Fibroblast of skin of right quadriceps (primary cell): ENCODE measurements at places on chromosomes 6 and 20.
A peak's percentile ranks its signal among the peaks of the same experiment; 100 is the strongest.

GRCh38 chr6:130575971-130576370 lies 210.2 kb downstream of the TMEM200A start:
- no peak for DNase-seq

GRCh38 chr20:35171753-35172433 lies at the start of gene PROCR:
Gene PROCR, plus strand, starts transcription at chr20:35172072. Its CDS starts 83 bp downstream, at chr20:35172155.
- DNase-seq: peak; percentile 89

DNA sequence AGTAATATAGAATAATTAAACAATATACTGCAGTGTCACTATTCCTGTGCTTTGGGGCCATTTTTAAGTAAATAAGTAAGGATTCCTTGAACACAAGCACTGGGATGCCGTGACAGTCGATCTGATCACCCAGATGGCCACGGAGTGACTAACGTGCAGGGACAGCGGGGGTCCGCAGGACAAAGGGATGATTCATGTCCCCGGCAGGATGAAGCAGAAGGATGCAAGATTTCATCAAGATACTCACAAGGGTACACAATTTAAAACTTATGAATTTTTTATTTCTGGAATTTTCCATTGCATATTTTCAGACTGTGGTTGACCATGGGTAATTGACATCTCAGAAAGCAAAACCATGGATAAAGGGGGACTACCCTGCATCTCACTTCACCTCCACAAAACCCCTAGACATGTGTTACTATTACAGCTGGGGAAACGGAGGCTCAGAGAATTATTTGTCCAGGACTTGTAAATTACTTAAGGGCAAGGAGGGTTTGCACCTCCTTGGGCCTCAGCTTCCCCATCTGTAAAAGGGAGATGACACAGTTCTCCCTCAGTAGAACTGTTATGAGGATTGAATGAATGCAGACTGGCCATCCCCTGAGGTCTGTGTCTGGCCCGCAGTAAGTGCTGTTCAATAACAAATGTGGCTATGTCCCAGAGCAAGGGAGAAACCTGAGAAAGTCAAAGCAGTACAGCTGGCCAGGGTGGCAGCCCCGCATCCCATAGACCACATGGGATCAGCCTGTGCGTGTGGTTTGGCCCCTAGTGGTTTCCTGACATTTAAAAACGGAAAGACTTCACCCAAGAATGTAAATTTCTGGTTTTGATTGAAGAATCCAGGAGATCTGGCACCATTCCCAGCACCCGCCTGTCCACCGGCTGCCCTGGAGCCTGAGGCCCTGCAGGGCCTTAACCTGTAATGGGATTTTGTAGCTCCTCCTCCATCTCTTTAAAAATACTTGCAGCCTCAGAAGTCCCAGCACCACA lies 235.5 kb downstream of the BMP7 start:
- peak; percentile 90 for DNase-seq

GRCh38 chr6:75579951-75580350 lies 21.7 kb upstream of the SENP6 start:
- DNase-seq: peak; percentile 24

- no peak for DNase-seq
Measured at GRCh38 chr20:19741924-19742323, 16.1 kb upstream of the RIN2 start.

GRCh38 chr6:65064844-65065243 lies 642.2 kb downstream of the EYS start:
- DNase-seq: no peak

DNA sequence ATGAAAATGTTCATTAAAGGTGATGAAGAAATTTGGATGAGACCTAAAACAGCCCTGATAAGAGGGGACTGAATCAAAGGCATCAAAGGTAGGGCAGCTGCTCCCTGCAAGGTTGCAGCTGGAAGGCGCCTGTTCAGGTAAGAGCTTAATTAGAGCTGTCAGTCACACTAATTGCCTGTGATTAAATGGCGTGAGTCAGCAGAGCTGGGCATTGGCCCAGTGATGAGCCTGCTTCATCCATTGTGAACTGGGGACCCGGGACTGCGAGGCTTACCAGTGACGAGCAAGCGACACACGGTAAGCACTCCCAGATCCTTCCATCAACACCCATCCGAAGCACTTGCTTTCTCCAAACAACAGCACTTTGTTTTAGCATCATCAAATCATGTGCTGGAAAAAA lies 621.5 kb upstream of the CDH4 start:
- no peak for DNase-seq

GRCh38 chr6:55562318-55562717 lies 16.7 kb downstream of the HMGCLL1 start:
- DNase-seq: no peak

GRCh38 chr6:3455569-3456394 lies 1.1 kb downstream of the SLC22A23 start:
- DNase-seq: no peak

GRCh38 chr6:37802810-37803209 lies 16.7 kb upstream of the ZFAND3 start:
- no peak for DNase-seq

DNA sequence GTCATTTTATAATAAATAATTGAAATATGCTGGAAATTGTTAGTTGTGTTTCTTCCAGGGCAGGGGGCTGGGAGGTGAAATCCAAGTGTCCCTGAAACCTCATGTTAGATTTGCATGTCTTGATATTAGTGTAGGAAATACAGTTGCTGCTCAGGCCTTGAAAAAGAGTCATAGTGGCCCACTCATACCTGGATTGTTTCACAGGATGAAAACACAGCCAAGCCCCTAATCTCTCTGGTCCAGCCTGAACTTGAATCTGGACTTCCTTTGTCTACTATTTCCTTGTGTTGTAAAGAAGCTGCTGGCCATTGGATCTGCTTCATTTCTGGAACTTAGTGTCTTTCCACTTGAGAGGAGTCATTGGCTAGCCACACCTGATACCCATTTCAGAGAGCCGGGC lies 108.8 kb upstream of the JARID2 start:
- no peak for DNase-seq

DNA sequence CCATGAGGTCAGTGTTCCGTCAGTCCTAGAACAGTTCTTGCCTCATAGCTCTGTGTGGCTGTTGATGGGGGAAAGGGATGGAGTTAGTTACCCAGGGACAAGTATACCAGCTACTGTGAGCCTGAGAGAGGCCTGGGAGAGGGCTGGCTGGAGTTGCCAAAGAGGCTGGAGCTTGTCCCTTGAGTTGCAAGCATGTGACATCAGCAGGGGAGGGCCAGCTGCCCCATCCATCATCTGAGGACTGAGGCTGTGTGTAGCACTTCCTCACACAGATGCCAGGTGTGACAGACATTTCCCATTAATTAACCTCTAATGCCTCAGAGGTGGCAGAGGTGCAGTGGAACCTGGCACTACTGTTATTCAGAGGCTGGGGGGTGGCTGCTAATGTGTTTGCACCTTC lies 131.6 kb downstream of the PHACTR3 start:
- DNase-seq: no peak

DNA sequence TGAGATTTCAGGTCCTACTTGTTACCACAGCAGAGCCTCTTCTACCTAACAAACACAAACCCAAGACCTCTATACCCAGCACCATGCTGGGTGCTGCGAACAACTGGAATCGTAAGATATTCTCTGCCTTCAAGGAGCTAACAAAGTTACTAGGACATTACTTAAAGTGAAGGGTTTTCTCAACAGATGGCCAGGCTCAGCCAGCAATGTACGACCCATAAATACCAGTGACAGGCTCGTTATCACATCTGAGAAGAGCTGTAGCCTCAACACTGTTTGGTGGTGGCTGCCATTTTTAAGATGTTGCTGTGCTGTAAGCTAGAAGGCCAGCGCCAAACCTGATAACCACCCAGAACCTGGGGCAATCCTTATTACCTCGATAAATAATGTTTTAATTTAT lies 406.5 kb downstream of the KIF16B start:
- no peak for DNase-seq

- DNase-seq: no peak
Measured at GRCh38 chr6:166534658-166535406, 51.6 kb downstream of the RAMACL start.

DNA sequence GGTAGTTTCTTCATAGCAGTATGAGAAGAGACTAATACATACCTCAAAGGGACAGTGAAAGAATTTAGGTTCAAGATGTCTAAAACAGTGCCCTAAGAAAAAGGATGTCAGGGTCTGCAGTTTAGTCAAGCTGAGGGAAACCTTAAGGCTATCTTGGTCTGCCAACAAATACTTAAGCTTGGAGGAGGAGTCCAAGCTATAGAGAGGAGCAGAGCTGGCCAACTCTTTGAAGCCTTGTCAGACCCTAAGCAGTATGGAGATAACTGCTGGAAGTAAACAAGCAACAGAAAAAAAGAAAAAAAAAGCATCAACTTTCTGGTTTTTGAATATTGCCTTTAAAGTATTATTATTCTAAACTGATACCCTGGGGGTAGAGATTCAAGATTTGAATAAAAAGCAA lies 1518.1 kb downstream of the GRIK2 start:
- DNase-seq: no peak

DNA sequence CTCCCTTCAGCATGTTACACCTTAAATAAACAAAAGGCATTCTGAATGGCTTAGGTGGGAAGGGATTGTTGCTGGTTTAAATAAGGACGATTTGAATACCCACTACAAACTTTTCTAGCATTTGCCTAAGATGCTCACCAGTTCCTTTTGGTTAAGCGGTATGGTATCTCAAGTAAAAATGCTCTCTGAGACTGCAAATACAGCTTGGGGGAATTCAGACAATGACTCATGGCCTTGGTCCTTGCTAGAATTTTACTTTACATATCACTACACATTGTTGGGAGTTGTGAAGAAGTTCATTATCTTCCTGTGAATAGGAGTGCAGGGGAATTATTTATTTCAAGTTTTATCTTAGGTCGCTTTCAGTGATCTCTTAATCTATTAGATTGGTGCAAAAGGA lies 670.7 kb downstream of the UTRN start:
- DNase-seq: peak; percentile 31

DNA sequence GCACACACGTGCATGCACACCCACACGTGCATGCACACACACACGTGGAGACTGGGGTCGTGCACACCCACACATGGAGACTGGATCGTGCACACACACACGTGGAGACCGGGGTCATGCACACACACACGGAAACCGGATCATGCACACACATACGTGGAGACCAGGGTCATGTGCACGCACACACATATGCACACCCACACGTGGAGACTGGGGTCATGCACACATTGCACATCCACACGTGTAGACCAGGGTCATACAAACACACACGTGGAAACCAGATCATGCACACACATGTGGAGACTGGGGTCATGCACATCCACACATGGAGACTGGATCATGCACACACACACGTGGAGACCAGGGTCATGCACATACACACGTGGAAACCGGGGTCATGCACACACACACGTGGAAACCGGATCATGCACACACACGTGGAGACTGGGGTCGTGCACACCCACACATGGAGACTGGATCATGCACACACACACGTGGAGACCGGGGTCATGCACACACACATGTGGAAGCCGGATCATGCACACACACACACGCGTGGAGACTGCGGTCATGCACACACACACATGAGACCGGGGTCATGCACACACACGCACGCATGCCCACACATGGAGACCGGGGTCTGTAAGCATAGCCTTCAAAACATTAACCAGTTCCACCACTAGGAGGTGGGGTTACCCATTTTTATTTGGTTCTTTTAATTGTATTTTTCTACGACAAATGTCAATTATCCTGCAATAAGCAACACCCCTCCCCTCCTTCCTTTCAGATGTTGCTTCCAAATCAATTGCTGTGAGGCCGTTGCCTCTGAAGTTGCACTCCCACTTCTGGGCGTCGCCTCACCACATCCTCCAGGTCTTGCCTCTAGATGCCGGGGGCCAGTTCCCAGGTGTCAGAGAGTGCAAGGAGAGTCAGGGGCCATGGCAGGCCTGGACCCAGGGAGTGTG lies 95.8 kb downstream of the TMEM242 start:
- no peak for DNase-seq

DNA sequence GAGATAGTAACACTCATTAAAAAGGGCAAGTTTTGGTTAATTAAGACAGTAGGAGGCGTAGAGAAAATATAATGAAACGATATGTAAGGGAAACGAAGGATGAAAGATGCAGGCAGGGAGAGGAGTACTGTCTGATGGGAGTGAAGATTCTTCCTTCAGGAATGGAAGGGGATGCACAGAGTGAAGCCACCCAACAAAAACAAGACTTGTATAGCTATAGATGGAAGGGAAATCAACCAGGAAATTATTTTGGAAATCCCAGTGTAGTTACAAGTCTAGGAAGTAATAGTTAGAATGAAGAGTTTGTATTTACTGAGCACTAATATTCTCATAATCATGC lies 19.7 kb upstream of the HLA-DRB1 start:
- no peak for DNase-seq

DNA sequence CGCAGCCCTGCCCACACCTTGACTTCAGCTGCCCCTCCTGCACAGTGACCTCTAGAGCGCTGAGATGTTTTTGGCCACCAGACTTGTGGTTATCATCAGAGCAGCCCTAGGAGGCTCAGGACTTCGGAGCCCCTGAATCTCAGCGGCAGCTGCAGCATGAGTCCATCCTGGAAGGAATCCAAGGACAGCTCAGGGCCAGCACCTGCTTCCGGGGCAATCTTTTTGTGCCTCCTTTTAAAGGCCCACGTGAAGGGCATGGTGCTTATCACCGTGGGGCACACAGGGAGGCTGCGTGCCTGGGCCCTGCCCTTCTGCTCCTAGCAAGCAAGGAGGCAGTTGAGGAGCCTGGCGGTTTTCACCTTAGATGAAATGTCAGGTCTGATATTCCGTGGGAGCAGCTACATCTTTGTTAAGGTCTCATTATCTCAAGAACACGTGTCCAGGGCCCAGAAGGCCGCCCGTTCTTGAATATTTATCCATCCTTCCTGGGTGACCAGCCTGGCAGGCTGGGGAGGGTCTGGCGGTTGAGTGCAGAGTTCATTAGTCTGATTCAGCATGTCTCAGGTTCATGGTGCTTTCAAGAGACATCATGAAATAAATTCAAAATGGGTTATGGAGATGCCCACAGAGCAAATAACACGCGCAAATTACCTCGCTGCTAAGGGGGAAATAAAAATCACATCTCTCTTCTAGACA lies 392.4 kb downstream of the TAF4 start:
- DNase-seq: no peak

DNA sequence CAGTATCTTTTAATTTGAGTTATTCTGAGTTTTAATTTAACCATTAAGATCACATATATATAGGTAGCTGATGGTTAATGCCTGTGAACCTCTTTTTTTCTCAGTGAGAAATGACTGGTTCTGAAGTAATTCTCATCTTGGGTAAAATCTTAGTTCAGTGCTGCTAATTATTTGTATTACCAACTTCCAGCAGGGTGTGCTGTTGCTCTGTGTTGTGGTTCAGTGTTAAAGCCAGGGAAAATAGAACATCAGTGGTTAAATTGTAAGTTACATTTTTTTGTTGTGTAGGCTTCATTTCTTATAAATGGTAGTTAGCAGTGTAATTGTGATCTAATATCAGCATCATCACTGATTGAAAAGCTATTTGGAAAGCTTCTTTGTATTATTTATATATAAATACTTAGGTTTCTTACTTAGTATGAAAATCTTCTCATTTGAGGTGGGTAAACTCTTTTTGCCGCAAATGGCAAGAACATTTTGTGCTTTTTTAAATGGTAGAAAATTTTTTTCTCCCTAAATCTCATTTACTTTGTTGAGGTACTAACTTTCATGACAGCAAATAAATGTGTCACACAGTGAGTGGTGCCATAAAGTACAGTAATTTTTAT lies 43.7 kb downstream of the CDC5L start:
- peak; percentile 75 for DNase-seq
